Fibroblast of lung (primary cell): ENCODE measurements at places on chromosomes 3 and 15.

DNA sequence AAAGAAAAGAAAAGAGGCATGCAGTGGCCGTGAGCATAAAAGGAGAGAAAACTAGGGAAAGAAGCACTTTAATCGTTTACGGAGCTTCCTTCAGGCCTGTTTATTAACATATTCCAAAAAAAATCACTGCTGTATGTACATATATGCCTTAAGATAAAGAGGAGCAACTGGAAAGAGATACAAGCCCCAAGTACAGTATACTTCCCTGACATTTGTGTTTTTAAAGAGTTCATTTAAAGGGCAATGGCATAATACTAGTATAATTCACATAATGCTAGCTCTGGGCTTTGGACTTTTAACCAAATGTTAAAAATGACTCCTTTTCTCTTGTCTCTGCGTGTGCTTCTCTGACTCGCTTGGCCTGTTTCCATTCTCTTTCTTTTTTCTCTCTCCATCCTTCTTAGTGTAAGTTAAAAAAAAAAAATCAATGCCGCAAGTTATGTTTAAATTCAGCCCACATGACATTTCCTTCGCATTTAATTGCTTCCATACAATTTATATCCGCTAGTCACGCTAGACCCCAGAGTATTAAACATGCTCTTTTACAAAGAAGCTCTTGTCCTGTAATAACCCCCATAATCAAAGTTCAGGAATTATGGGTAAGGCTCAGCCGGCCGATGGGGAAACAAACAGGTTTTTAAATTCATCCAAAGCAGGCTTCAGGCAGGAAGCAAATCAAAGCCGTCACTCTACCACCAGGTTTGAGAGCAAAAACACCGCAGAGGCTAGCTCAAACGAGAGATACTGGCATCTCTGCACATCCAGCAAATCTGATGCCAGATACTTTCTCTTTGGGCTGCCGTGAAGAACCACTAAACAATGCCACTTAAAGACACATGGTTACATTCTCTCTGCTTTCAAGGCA is 19.4 kb downstream of the WWTR1 start:
- peak; percentile 66 for DNase-seq

DNA sequence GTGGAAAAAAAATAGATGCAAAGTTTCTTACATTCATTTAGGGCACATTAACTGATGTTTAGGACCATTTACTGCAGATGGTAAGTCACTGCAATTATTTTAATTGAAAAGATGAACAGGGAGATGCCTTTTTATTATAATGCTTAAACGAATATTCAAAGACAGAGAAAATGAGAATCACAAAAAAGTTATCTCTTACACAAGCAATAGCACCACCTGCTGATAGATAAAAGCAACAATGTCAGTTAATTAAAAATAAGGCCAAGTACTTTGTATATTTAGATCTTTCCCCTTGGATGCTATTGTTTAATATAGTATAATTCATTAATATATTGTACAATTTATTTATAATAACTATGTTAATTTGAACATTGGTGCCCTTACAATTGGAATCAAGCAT is 55.9 kb downstream of the IFT80 start:
- DNase-seq, result peak; percentile 25

DNA sequence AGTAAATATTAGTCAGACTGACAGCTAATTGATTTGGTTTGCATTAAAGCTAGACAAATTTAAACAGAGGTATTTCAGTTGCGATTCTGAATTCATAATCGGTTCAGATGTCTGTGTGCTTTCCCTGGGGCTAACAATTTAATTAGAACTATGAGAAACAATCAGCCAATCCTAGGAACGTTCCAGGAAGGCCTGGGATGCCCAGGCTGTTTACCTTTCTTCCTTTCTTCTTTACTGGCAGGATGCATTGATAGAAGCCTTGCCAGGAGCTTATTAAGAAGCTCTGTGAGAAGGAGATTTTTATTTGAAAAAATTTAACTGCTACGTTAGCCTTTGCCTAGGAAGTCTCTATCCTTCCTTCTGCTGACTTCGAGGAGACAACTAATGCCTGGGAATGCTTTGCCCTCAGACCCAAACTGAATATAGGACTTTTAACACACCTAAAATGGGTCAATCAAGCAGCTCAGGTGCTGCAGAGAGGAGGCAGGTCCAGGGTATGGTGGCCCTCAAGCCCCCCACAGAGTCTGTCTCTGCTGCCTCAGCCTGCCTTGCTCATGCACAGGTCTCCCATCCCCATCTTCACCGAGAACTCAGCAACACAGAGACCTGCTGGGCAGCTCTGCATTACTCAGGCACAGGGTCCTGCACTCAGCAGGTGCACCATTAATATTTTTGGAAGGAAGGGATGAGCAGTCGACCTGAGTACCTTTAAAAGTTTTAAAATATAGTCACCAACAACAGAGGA is 48.5 kb downstream of the PCSK6 start:
- DNase-seq, result no peak

DNA sequence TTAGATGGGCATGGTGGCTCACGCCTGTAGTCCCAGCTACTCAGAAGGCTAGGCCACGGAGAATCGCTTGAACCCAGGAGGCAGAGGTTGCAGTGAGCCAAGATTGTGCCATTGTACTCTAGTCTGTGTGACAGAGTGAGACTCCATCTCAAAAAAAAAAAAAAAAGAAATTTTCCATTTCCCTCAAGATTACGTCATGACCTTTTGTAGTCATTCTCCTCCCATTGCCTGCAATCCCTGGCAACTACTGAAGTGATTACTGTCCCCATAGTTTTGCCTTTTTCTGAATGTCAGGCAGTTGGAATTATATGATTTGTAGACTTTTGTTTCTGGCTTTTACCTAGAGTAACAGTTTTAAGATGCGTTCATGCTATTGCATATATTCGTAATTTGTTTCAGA is 28.0 kb downstream of the WDR76 start:
- DNase-seq, result no peak

DNA sequence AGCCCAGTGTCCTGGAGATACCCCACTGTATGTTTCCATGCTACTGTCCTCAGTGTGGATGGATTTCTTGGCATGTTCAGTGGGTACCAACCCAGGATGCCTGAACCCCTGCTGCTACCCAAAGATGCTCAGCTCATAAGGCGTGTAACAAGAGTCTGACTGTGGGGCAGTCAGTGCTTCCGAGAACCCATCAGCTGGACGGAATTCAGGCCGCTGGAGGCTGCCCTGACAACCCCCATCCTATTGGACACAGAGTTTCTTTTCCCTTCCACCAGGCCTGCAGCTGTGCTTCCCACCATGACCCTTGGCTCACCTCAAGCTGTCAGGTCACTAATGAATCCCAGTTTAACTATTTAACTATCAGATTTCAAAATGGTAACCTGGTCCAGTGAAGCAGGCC is 224.1 kb upstream of the FEZF2 start:
- DNase-seq, result peak; percentile 42

- DNase-seq, result peak; percentile 64
These were observed 16.8 kb upstream of the CHD2 start for GRCh38 chr15:92883163-92883875.

DNA sequence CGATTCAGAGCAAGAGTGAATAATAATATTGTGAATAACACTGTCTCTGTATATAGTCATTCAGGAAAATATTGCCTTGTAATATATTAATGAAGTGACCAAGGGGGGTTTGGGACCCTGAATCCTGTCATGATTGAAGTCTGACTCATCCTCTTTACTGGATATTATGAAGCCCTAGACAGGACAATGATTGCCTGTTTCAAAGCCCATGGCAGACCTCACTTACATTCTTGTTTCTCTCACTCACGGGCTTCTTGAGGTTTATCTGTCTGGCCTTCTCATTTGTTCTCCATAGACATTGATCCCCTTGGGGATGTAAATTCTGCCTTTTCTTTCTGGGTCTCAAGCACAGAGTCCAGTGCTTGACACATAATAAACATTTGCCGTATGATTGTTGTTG is 449.3 kb upstream of the THRB start:
- no peak for DNase-seq

GRCh38 chr3:138336454-138336999 is 6.9 kb upstream of the NME9 start:
- DNase-seq, result no peak

DNA sequence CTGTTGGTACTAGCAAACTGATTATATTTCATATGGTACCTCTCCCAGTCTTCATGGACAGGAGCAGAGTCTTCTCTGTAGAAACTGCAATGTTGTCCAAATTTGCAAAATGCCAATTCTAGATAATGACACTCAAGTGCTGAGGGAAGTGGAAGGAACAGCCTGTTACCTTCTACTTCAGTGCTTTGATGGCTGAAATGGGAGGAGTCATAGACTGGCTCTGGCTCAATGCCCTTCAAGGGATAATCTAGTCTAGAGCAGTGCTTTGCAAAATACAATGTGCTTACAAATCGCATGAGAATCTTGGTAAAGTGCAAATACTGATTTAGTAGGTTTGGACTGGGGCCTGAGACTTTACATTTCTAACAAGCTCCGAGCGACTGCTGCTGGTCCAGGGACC is 51.7 kb upstream of the ACP3 start:
- DNase-seq, result no peak

- DNase-seq, result no peak
These were observed 160.7 kb upstream of the CMC1 start for GRCh38 chr3:28080716-28081115.

GRCh38 chr3:121735047-121735696 is 14.4 kb downstream of the GOLGB1 start:
- peak; percentile 47 for DNase-seq

- DNase-seq, result no peak
These were observed 2.9 kb downstream of the NRROS start for GRCh38 chr3:196642434-196642833.

- DNase-seq, result no peak
These were observed 67.1 kb upstream of the CDV3 start for GRCh38 chr3:133506215-133506901.

GRCh38 chr15:58244536-58244935 is 106.4 kb downstream of the AQP9 start:
- no peak for DNase-seq

DNA sequence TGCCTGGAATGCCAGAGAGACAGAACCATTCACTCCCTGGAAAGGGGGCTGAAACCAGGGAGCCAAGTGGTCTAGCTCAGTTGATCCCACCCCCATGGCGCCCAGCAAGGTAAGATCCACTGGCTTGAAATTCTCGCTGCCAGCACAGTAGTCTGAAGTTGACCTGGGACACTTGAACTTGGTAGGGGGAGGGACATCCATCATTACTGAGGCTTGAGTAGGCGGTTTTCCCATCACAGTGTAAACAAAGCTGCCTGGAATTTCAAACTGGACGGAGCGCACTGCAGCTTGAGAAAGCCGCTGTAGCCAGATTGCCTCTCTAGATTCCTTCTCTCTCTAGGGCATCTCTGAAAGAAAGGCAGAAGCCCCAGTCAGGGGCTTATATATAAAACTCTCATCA is 310.7 kb upstream of the DPPA4 start:
- DNase-seq, result peak; percentile 10

DNA sequence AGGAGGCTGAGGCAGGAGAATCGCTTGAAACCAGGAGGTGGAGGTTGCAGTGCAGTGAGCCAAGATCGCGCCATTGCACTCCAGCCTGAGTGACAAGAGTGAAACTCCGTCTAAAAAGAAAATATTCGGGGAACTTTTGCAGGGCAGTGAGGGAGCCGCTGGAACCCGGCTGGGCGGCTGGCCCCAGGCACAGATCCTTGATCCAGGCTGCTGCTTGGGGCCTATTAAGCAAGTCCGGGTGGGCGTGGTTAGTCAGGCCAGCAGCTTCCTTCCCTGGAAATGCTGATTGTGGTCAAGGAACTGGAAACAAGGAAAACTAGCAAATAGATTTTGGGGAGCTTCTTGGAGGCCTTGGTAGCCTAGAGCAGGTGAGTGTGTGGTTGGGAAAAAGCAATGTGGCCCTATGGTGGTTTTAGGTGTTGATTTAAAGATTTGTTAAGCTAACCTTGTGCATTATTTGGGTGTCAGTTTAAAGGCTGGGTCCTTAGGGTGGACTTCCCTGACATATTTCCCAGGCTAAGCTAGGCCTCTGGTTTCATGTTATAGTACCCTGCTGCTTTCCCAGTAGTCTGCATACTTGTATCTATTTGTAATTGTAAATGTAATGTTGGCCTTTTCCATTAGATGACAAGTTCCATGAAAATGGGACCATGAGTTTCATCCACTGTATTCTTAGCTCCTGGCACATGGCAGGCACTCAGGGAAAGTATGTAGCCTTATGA is 17.7 kb upstream of the SNX22 start:
- DNase-seq, result peak; percentile 9

GRCh38 chr15:59699810-59700431 is 10.8 kb upstream of the BNIP2 start:
- peak; percentile 27 for DNase-seq

DNA sequence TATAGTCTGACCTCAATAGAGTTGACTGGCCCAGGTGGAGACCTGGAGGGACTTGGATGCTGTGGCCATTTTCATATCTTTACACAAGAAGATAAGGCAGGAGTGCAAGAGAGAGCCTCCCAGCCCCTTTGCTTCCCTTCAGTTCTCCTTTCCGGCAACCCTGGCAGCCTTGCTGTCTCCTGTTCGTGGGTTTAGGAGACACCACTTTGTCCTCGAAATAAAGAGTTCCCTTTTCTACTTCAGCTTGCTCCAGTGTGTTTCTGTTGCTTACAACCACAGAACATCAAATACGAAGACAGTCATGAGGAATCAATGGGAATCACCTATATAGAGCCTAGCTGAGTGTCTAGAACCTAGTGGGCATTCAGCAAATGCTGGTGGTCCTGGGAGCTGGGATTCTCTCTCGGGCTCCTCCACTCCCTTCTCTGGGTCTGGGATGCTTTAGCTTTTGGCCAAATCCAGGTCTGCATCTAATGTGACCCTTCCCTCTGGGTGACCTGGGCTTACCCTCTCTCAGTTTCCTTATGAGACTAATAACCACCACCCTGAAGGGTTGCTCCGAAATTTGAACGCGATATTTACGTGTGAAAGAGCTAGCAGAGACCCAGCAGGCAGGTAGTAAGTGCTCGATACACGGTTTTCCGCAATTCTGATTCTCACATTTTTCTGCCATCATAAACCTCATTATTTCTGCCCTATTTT is 44.5 kb downstream of the PCSK6 start:
- DNase-seq, result no peak

- DNase-seq, result peak; percentile 88
These were observed 82.9 kb downstream of the RAP2B start for GRCh38 chr3:153244961-153245360.

DNA sequence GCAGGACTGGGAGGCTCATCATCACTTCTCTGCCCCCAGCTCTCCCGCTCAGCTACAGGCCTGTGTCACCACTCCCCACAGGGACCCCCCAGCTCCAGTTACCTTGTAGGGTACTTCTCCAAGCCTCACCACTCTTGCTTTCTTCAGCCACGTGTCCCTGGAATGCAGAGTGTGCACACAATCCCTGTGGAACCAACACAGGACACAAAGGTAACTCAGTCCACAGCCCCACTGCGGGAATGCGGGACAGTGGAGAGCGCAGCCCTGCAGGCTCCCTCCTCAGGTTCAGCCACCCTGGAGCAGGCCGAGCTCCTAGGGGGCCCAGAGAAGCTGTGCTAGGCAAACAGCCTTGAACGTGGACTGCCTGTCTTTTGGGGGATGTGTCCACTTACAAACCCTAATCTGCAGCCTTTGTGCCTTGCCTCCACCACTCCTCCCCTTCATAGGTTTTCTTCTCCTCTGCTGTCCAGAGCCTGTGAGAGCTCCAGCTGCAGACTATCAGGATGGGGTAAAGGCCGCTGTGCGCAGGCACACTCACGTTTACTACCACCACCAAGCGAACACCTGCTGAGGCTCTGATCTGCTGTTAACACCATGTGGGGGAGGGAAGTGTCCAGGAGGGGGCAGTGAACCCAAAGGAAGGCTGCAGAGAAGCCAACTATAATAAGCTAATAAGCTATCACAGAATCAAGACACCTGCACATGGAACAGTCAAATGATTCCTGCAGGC is 26.0 kb downstream of the XPC start:
- no peak for DNase-seq

- DNase-seq, result no peak
These were observed 810 bp upstream of the THRB start for GRCh38 chr3:24495326-24495994.
